ENCODE measurements at places on chromosomes 6 and 20.

GRCh38 chr6:36928547-36928918 lies 26.0 kb upstream of the PI16 start:
- no peak for DNase-seq

DNA sequence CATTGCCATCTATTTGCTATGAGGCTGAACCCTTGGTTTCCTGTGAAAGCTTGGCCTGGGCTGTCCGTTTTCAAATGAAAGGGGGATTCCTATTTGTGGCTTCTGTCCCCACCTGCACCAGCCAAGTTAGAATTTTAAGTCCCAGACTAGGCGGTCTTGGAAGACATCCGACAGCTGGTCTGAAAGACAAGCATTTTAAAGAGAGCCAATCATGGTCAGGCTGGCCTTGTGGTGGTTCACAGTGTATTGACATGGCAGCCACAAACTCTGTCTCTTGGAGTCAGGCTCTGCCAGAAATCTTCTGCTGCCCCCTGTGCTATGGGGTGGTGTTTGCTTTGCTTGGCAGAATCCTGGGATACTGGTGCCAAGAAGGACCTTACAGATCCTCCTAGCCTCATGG lies 319.2 kb upstream of the MOCS1 start:
- no peak for DNase-seq

GRCh38 chr6:144148886-144149285 lies 1.4 kb upstream of the STX11 start:
- DNase-seq = no peak

- DNase-seq = no peak
Observed at GRCh38 chr20:3924304-3925112, 35.3 kb downstream of the PANK2 start.

DNA sequence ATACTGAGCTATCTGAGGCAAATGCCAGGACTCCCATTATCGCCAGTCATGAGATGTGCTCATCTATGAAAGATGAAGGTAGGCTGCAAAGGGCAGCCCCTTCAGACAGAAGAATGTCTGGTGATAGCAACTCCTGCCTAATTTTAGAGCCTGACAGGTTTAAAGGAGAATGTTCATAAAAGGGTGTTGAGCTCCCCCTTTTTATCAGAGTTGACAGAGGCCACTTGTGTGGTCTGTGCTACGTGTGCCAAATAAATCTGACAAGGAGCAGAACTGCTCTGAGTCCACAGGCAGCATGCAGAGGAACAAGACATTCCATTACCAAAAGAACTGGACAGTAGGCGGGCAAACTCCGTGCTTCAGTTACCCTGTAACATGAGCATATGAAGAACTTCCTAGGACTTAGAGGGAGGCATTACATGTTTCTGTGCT lies 101.8 kb downstream of the PREP start:
- DNase-seq = no peak

GRCh38 chr6:108689272-108690161 lies 128.8 kb downstream of the FOXO3 start:
- no peak for DNase-seq

DNA sequence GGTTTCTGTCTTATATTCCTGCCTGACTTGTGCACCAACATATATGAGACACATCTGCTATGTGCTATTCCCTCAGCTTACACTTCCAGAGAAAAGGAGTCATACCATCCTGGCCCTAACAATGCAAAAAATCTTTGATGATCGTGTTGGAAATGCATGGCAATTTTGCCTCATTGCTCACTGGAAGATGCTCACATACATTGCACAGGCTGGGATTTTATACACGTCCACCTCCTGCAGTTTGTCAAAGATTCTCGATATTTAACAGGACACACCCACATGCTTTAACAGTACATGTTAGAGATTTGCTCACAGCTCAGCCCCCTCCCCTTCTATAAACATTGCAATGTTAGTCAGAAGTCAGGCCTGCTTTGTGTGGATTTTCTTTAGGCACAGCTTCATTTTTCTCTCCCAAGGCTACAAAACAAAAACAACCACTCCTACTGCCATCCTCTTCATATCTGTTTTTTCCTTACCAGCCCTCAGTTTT lies 66.1 kb downstream of the ADGB start:
- no peak for DNase-seq

GRCh38 chr6:17705428-17705777 lies 1.3 kb downstream of the NUP153 start:
- DNase-seq = no peak

- DNase-seq = no peak
Observed at GRCh38 chr20:54646156-54646517, 170.7 kb downstream of the DOK5 start.

- DNase-seq = no peak
Observed at GRCh38 chr6:110324548-110324947, 33.6 kb downstream of the METTL24 start.

GRCh38 chr6:42249279-42249678 lies 31.6 kb upstream of the MRPS10 start:
- no peak for DNase-seq

DNA sequence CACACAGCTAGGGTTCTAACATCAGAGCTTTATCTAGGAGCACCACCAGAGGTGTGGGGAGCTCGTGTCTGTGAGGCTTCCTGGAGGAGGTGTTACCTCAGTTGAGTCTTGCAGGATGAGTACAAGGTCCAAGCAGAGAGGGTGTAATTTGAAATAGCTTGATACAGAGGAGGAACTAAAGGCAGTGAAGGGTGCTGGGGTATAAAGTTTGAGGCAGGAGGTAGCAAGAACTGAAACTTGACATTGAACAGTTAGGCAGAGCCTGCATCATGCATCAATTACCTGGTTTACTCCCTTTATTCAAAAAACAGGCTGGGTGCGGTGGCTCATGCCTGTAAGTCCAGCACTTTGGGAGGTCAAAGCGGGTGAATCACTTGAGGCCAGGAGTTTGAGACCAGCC lies 241.2 kb downstream of the UST start:
- no peak for DNase-seq
